ENCODE measurements at places on chromosomes 11 and 22.

- no peak for DNase-seq
These were observed 6.8 kb downstream of the ST14 start for GRCh38 chr11:130166457-130166784.

GRCh38 chr11:103326070-103326794, 217.0 kb downstream of the DYNC2H1 start:
- no peak for DNase-seq

DNA sequence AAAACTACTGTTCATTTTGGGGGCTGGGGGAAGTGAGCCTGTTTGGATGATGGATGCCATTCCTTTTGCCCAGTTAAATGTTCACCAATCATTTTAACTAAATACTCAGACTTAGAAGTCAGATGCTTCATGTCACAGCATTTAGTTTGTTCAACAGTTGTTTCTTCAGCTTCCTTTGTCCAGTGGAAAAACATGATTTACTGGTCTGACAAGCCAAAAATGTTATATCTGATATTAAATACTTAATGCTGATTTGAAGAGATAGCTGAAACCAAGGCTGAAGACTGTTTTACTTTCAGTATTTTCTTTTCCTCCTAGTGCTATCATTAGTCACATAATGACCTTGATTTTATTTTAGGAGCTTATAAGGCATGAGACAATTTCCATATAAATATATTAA, 87.1 kb upstream of the BIRC3 start:
- DNase-seq: no peak

DNA sequence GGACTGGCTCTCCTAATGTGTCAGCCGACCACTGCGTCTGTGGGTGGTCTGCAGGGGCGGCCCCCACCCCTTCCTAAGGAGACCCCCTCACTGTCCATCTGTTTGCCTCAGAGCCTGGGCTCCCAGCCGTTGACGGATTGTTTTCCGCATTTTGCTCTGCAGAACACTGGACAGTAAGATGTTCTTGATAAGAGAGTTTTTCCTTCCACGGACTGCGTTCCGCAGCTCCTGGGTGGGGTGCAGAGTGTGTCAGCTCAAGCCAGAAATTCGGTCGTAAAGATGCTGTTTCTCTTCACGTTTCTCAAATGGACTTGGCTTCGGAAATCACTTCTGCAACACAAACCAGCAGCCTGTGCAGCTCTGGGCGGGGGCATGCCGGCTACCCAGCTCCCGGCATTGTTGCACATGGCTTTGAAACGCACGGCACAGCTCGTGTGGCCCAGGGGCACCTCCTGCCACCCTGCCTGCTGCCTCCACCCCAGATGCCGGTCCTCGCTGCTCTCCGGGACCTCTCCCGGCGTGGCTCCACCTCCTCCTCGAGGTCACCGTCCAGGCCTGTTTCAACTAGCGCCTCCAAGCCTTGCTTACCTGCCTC, 2.9 kb upstream of the MRGPRG start:
- no peak for DNase-seq

DNA sequence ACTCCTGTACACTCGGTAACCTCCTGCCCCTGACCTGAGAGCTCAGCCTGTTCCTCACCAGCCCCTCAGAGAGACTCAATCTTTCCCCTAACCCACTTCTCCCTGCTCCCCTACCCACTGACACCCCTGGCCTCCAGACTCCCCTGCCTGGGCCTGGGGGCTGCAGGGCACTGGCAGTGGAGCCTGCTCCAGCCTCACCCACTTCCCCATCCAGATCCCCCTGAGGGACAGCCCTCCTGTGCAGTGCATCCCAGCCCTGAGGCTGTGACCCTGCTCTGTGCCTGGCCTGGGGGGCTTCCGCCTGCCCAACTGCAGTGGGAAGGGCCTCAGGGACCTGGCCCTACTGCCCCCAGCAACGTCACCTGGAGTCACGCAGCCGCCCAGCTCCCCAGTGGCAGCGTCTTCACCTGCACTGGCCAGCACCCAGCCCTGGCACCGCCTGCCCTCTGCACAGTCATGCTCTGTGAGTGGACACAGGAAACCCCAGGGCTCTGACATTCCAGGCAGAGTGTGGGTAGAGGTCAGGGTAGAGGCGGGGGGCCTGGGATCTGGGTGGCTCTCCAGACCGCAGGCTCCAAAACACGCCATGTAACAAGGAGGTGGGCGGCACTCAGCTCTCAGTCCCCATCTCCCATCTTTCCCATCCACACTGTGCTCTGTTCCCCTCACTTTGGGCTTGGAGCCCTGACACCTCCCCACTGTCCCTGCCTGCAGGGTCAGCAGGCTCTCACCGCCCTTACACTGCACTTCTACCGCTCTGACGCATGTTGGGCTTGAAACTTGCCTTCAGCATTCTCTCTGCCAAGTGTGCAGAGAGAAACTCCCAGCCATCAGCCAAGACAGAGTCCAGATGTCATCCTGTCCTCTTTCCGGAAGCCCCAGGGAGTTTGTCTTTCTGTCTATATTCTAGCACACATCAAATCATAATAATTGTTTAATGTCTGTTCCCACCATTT, 5.1 kb downstream of the VSIG10L2 start:
- DNase-seq: peak; percentile 41

GRCh38 chr11:85815186-85815931, 4.4 kb upstream of the SYTL2 start:
- no peak for DNase-seq

DNA sequence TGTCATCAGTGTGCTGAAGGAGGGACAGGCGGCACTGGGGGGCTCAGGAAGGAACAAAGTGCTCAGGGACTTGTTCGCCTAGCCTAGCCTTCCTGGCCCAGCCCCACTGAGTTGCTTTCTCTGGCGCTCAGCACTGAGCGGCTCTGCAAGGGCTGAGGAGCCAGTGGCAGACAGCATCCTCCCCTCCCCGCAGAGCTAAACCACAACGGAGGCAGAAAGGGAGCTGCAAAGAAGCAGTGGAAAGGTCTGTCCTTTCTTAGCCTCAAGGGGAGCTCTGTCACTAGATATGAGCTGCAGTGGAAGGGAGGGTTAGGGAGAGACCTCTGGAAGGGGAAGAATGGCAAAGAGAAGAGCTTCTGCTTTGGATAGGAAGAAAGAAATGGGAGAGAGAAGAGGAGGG, 89.7 kb upstream of the PHOX2A start:
- no peak for DNase-seq

DNA sequence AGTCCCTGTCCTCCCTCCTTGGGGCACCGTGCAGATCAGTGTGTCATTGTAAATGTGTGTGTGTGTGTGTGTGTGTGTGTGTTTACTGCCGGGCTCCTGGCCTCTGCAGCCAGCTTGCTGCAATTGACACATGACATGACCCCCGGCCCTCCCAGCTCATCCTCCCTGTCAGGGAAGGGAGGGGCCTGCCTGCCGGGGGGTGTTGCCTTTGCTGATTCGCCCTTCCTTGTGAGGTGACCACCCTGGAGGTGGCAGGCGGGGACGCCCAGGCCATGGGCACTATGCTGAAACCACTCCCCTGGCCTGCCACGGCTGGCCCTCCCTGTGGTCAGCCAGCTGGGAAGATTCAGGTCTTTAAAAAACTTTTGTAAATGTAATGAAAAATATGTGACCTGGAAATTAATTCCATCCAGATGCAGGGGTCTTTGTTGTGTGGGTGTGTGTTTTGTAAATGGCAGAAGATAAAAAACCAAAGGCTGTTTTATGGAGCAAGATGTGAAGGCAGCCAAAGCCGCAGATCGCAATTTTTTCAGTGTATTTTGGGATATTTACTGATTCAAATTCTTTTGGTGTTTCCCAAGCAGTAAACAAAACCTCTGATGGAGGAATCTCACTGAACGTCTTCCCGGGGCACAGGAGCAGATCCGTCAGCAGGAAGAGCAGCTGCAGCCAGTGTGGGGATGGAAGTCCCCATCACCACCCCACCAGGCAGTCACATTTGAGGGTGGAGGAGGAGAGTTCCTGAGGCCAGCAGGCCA, 23.2 kb downstream of the SHISAL1 start:
- DNase-seq: no peak

GRCh38 chr11:11169715-11170351, 183.2 kb downstream of the CSNK2A3 start:
- DNase-seq: no peak

- no peak for DNase-seq
These were observed 503.4 kb downstream of the DLG2 start for GRCh38 chr11:85123752-85124231.

- DNase-seq: peak; percentile 43
These were observed 2.5 kb downstream of the OSBPL5 start for GRCh38 chr11:3162410-3163240.

DNA sequence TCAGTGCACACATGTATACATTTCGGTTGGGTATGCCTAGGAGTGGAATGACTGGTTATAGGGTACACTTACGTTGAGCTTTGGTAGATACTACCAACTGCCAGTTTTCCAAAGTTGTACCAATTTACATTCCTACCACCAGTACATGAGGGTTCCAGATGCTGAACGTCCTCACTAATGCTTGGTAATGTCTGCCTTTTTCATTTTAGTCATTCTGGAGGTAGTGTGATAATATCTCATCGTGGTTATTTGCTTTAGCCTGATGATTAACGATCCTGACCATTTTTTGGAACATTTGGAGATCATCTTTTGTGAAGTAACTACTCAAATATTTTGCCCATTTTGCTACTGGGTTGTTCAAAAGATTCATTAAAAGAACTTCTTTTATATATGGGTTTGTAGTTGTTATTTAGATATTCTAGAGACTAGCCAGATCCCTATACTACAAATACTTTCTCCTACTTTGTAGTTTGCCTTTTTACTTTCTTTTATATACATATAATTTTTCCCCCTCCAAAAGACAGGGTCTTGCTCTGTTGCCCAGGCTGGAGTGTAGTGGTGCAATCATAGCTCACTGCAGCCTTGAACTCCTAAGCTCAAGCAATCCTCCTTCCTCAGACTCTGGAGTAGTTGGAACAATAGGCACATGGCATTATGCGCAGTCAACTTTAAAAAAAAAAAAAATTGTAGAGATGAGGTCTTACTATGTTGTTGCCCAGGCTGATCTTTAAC, 62.1 kb downstream of the RBFOX2 start:
- DNase-seq: no peak

GRCh38 chr22:25883482-25884033, 141.6 kb downstream of the MYO18B start:
- DNase-seq: no peak
